Pons (tissue), 1 donor: ENCODE measurements at places on chromosomes 2 and 18.

- DNase-seq, result no peak
Observed at GRCh38 chr2:24457696-24458386, 33.2 kb upstream of the NCOA1 start.

DNA sequence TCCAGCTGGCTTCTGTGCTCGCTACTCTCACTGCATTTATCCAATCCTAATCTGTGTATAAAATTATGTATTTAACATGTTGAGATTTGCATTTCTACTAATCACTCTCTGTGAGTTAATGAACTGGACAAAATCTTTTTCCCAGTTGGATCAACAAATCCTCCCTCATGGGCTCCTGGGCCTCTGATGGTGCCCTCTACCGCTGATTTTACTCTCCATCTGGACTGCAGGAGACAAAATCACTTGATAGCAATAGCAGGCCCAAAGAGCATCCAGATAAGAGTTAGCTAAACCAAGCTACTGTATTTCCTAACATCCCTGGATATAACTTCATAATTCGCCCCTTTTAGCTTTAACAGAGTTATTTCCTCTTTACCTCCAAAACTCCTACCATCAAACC, 14.4 kb downstream of the REG3G start:
- no peak for DNase-seq

GRCh38 chr2:108884619-108885018, 98.0 kb downstream of the CCDC138 start:
- DNase-seq, result no peak

GRCh38 chr2:80887841-80888378, 583.4 kb upstream of the LRRTM1 start:
- no peak for DNase-seq

- no peak for DNase-seq
Observed at GRCh38 chr18:55444536-55444935, 143.5 kb downstream of the TCF4 start.

GRCh38 chr18:63177919-63178821, 141.4 kb downstream of the BCL2 start:
- DNase-seq, result no peak

- DNase-seq, result no peak
Observed at GRCh38 chr2:314561-315336, 26.9 kb upstream of the ALKAL2 start.
